ENCODE measurements at places on chromosomes 2 and 18.

DNA sequence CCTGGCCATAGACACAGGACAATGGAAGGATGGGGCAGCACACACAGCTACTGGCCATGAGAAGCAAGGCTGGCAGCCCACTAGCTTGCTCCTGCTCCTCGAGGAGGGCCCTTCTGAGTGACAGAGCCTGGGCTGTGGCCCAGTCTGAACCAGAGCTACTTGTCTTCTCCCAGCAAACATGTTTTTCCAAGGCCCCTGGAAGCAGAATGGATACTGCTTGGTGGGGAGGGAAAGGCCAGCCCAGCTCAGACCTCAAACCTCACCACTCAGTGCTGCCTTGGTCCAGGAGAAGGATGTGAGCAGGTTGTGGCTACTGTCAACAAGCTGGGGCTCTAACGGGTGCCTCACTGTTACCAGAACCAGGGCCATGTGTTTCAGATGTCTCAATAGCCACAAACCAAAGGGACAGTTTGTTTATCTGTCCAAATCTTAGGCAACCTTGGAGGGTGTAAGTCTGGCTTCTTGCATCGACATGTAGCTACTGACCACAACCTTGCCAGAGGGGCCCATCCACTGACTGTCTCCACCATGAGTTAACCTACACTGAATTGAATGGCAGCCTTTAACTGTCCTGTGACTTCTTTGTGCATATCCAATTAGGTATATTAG, 98.6 kb downstream of the TGFA start:
- DNase-seq = no peak

GRCh38 chr2:172561270-172561669, 5.4 kb downstream of the PDK1 start:
- no peak for DNase-seq

DNA sequence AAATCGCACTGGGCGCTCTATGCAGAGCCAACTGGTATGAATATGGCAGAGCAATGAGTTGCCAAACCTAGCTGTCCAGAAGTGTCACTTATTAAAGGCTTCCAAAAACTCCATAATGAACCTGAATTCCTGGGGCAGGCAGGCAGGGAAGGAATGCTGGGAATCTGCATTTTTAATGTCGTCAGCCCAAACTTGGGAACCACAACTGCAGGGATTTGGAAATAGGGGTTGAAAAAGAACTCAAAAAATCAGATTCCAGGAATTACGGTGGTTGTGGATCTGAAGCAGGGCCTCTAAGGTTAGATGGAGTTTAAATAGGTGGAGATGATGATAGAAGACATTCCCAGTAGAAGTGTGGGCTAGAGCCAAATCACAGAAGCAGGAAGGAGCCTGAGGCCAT, 15.0 kb downstream of the NCKAP5 start:
- no peak for DNase-seq

GRCh38 chr18:45336448-45336847, 278.8 kb upstream of the SLC14A2 start:
- no peak for DNase-seq

GRCh38 chr18:12423820-12424219, 16.1 kb downstream of the PRELID3A start:
- DNase-seq = no peak

DNA sequence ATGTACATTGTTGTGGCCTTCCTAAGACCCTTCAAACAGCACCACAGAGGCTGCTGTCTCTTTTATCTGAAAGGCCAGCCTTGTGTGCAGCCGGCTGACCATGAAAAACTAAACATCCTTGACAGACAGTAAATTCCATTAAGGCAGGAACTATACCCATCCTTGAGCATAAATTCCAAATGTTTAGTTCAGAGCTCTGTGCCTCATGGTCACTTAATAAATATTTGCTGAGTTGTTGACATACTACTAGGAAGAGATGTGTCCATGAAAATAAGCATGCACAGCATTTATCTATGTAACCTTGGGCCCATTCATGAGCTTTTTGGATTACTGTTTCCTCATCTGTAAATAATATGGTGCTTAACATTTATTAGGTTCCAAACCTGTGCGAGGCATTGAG, 424.8 kb downstream of the HRH4 start:
- DNase-seq = no peak

DNA sequence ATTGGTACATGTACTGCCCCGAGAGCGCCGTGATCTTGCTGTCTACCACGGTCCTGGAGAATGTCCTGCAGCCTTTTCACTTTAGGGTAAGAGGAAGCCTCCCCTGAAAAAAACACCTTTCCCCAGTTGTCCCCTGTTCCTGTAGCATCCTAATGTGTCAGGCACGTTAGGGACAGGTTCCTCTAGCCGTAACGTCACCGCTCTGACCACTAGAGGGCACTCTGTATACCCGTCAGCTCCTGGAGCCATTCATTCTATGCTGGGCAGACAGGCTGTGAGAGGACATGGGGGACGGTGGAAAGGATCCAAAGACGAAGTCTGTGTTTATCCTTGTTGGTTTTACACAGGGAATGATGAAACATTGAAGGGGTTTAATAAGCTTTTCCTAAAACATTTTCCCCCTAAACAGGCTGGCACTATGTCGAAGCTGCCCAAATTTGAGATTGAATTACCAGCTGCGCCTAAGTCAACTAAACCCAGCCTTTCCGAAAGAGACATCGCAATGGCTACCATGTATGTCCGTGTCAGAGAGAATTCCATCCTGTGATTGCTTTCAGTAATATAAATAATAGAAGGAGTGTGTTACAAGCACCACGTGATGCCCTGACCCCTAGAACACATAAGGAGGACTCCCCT, 12.7 kb downstream of the RMC1 start:
- DNase-seq = peak; percentile 73

- no peak for DNase-seq
Measured at GRCh38 chr2:19748073-19748375, 153.8 kb downstream of the TTC32 start.

DNA sequence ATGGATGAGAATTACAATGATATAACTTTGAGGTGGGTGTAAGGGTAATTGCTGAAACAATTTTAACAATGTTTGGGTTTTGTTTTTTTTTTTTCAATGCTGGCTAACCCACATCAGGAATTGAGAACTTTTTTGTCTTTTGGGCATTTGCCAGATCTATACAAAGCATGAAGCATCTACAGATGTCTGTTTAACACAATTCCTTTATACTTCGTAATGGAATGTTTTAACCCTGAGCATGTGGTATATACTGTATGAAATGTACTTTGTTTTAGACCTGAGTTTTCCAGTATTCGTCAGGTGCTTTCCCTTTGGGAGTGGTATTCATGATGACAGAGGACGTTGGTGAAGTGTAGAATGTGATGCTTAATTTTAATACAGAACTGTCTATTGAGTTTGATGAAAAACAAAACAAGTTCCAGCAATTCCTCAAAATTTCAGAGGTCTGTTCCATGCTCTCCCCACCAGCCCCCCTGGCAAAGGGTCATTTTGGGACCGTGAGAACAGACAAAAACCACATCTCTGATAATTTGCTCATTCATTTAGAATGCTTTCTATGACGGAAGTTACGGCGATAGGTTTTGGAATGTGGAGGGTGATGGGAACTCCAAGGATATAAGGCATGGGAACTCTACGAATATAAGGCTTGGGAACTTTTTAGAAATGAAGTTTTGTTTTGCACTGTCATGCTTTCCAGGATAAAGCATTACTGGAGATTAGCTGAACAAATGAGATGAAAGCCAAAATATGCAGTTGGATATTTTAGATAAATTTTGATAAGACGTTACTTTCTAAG, 14.1 kb downstream of the LIMS1 start:
- DNase-seq = no peak

Measured in activated CD4-positive, alpha-beta T cell treated with anti-CD3 and anti-CD28 coated beads, Interleukin-2, amount 50 U/mL, for 1 hour (primary cell).